ENCODE measurements at places on chromosomes 12 and 14. TPM values are rescaled to one million over a fixed set of nuclear protein-coding genes. Genes with fewer than 3 reads are reported as not detected.

The ATP2A2 gene
- 28.7 TPM for polyA plus RNA-seq

The SMIM41 gene
- not detected for polyA plus RNA-seq

The CLEC14A gene
- polyA plus RNA-seq = 0.10 TPM

The ENDOU gene
- 0.10 TPM for polyA plus RNA-seq

The TMEM229B gene
- polyA plus RNA-seq = 0.48 TPM

DNA sequence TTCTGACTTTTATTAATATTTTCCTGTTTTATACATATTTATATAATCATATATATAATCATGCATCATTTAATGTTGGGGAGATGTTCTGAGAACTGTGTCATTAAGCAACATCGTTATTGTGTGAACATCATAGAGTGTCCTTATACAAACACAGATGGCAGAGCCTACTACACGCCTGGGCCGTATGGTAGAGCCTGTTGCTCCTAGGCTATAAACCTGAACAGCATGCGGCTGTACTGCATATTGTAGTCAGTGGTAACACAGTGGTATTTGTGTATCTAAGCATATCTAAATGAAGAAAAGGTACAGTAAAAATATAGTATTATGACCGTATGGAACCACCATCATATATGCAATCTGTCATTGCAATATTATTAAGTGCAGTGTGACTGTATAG is 44.7 kb upstream of the BCL7A start:
- DNase-seq = no peak

GRCh38 chr12:127268706-127269425 is 998.1 kb upstream of the TMEM132C start:
- DNase-seq = no peak

Measured in GM23248 (cell line).